ENCODE measurements at places on chromosomes 11 and 22. TPM values are rescaled to one million over a fixed set of nuclear protein-coding genes. Genes with fewer than 3 reads are reported as not detected.

DNA sequence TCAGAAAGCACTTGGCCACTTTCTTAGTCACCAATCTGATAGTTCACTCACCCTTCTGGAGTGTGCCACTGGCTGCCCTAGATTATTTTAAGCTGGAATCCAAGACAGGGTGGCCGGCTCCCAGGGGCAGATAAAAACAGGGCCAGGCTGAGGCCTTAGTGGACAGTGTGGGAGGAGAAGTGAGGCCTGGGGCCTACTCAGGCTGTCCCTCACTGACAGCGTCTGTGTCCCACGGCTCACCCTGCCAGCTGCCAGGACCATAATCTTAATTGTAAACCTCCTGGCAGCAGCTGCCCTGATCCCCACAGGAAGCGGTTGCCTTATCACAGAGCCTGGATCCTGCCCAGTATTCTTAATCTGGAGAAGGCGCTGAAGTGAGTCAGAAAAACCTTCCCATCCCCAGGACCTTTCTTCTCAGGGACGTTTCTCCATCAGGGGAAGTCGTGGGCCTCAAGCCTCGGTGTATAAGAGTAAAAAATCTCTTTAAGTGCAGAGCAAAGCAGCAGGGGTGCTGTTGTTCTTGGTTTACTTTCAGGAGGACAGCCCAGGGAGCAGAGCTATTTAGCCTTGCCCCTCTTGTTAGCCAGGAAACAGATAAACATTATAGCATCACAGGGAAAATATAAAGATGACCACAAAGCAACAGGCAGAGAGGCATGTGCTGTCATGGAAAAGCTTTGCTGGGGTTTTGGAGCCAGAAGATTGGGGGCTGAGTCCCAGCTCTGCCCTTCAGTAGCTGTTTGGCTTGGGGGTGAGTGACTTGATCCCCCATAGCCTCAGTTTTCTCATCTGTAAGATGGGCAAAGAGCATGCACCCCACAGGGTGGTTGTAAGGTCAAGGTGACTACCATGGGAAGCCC, 39.6 kb downstream of the TSPAN18 start:
- DNase-seq = peak; percentile 84

MAP4K2 gene
- total RNA-seq = 7.7 TPM

DNA sequence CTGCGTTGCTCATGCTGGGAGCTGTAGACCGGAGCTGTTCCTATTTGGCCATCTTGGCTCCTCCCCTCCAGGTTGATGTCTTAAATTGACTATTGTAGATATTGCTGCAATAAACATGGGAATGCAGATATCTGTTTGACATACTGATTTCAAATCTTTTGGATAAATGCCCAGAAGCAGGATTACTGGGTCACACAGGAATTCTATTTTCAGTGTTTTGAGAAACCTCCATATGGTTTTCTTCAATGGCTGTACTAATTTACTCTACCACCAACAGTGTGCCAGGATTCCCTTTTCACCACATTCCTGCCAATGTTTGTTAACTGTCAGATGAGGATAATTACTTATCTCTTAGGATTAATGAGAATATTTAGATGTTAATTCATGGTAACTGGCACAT, 467.0 kb downstream of the LUZP2 start:
- no peak for DNase-seq

LRRC32 gene
- 30.3 TPM for total RNA-seq

GRCh38 chr11:129894278-129895125, 876 bp downstream of the NFRKB start:
- DNase-seq = no peak

GRCh38 chr22:19758896-19759426, 1.6 kb upstream of the TBX1 start:
- DNase-seq = no peak

All from Right ventricle myocardium superior (tissue), 1 donor.